Activated naive CD4-positive, alpha-beta T cell treated with Interleukin-2 at 50 U/mL for 16 hours (primary cell): ENCODE measurements at places on chromosomes 11 and 22.

DNA sequence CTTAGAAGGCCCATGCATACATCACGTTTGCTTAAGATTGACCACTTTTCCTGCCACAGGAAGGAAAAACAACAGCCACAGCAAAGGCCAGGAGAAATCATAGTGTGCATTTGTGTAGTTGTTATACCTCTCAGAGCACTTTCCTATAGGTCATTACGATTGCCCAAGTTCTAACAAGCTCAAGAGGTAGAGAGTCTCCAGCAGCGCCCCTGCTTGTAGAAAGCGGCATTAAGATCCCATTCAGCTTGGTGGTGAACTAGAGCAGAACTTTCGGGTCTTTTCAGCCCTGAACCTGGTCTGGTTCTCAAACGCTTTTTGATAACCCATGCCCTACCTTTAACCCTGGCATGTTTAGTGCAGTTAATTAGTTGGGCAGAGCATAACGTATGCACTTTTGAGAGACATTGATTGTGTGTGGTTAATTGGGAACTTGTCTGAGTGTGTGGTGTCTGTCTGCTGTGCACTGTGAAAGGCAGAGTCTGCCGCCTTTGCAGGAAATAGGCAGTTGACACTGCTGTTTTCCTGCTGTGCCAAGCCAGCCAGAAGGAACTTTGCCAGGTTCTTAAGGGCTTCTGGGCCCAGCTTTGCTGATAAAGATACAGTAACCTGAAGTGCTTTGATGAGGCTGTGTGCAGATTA lies 109.9 kb upstream of the CLMP start:
- no peak for DNase-seq

DNA sequence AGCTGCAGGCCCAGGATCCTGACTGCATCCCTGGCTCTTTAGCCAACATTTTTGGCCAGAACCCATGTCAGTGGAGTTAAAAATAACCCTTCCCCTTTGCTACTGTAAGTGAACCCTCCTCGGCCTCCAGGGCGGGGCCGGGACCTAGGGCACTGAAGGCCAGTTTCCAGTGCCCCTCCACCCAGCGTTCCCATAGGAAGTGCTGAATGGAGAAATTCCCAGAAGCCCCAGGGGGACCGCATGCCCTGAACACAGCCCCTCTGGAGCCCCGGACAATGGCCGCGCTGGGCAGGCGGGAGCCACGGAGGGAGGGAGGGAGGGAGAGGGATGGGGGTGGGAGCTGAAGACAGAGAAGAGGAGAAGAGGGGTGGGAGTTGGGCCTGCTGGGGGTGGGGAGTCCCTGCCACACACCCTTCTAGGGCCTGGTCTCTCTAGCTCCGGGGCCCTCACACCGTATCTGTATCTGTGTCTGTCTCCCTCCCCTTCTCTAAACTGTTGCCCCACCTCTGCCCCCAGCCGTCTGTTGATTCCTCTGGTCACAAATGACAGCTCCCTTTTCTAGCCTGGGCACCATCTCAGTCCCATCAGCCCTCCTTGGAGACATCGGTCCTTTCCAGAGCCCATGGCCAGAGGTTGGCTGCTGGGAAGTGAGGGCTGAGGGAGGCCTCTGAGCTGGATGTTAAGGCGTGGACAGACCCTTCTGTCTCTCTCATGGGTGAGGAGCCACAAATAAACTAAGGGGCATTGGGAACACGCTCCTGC lies 10.9 kb downstream of the PDGFB start:
- no peak for DNase-seq

DNA sequence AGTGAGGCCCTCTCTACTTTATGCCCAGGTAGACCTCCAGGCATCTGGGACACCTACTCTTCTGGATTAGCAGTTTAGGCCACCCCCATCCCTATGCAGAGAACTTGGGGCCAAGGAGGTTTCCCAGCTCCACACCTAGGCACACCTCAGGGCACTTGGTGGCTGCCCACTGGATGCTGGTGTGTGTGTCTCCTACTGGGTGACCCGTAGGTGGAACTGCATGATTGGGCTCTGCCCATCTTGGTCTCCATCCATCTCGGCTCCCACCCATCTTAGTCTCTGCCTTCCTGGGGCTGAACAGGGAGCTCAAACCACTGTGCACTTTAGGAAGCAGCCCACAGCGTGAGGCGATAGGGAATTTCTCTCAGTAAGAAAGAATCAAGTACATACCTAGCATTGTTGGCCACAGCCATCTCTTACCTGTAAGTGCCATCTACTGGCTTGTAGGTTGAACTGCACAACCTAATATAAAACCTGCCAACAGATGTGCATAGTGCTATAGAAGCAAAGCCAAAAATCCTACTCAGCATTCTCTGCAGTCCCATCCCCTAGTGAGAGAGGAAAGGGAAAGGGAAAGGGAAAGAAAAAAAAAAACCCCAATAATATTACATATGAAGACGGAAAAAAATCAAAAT lies 61.6 kb upstream of the PTPN5 start:
- no peak for DNase-seq

DNA sequence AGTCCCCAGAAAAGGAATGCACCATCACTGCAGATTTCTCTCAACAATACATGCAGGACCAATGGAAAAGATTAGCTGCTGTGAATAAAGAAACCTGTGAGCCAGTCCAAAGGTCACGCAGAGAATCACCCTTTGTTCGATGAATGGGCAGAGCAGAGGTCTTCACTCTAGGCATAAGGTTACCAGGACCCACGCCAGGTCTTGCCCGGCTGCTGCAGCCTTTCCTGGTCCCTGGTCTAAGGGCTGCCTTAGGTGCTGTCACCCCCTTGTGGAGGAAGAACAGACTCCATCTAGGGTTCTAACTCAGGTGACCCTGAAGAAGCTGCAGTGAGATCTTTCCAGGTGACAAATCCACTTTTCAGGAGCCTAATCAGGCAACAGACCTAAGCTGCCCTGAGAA lies 29.0 kb upstream of the NAP1L4 start:
- DNase-seq: peak; percentile 19

GRCh38 chr22:22878801-22879674 lies 8.6 kb upstream of the IGLL5 start:
- DNase-seq: no peak

GRCh38 chr11:88629496-88629895 lies 292.0 kb upstream of the CTSC start:
- DNase-seq: no peak

DNA sequence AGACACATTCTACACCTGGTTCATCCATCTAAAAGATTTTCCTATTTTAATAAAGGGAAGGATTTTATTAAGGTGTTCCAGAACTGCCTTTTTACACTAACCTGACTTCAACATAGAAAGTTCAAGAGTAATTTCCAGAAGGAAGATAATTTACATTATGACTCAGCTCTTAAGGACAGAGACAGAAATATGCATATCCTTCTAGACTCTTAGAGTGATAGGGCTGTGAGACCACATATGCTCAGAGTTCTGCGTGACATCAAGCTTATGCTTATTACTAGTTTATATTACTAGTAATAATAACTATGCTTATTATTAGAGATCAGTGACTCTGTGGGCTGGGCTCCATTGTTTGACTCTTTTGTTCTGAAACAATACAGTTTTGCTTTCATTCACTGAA lies 4.6 kb downstream of the PDGFD start:
- DNase-seq: no peak

DNA sequence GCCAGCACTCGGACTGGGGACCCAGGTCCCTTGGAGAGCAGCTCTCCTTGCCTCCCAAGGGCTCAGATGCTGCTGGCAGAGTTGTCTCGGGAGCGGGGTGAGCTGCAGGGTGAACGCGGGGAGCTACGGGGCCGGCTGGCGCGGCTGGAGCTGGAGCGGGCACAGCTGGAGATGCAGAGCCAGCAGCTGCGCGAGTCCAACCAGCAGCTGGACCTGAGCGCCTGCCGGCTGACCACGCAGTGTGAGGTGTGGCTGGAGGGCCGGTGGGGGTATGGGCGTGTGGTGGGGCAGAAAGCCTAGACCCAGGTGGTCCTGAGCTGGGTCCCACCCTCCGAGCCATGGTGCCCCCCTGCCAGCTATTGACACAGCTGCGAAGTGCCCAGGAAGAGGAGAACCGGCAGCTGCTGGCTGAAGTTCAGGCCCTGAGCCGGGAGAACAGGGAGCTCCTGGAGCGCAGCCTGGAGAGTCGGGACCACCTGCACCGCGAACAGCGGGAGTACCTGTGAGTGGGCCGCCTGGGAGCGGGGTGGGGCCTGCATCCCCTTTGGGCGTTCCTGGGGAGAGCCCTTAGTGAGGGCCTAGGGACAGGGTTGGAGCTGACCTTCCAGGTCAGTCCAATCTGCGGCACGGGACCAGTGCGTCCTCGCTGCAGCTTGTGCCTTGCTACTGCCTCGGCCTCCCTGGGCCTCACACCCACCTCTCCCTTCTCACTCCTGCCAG lies 5.8 kb upstream of the RPS6KA4 start:
- no peak for DNase-seq

DNA sequence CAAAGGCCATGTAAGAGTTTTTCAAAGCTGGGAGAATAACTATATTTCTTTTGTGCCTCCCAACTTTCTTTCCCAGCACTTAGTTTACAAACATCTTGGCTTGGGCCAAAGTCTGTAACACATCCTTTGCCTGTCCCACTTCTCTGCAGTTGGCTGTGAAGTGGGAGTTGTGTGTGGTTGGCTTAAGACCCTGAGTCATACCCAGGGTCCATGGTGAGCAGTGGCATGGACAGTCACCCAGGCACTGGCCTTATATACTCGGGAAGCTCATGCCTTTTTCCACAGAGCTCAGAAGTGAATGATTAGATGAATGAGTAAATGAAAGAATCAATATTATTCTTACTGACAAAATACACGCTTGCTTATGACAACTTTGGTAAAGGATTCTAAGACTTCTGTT lies 231.4 kb downstream of the BLID start:
- no peak for DNase-seq

DNA sequence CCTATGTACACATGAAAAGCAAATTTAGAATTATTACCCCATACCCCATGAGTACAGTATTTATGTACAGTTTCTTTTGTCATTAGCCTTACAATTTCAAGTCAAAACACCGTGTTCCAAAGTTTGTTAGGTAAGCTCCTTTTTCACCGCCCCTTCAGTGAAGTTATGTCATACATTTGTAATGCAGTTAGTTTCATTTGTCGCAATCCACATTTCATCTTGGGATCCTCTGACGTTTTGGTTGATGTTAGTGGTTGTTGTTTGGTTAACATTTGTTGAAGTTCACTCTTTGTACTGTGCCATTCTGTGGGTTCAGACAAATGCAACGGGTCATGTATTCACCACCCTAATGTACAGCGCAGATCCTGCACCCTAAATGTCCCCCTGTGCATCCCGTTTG lies 45.2 kb downstream of the ARHGEF12 start:
- DNase-seq: no peak

DNA sequence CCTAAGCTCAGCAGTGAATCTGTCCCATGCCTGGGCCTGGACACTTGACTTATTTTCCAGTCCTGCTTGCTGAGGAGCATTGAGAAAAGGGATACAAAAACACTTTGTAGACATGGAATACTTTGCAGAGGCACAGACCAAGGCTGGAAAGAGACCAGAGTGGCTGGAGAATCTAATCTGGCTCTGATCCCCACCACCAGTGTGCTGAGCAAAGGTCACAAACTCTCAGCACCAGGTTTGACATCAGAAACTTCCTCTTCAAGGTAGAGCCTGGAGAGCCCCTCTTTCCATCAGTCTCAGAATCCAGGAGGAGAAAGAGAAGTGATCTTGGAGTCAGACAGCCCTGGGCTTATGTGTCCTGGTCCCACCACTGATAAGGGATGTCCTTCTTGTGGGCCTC lies 53.5 kb downstream of the ISX start:
- DNase-seq: no peak
